Activated CD8-positive, alpha-beta memory T cell treated with anti-CD3 and anti-CD28 coated beads, Interleukin-2, amount 10 ng/mL, durations not matched to agents 7 days and 5 days (primary cell): ENCODE measurements at places on chromosomes 3 and 15. TPM values are rescaled to one million over a fixed set of nuclear protein-coding genes. Genes with fewer than 3 reads are reported as not detected.

The FAM131A gene
- total RNA-seq: 3.1 TPM

The GOLGA8S gene
- 0.49 TPM for total RNA-seq

The TMEM212 gene
- total RNA-seq: not detected

The PBRM1 gene
- total RNA-seq: 73.3 TPM

The GLDN gene
- not detected for total RNA-seq

The KATNBL1 gene
- 41.5 TPM for total RNA-seq

The MB21D2 gene
- total RNA-seq: 7.0 TPM

The CPN2 gene
- not detected for total RNA-seq

The SECISBP2L gene
- total RNA-seq: 29.3 TPM

The CTXN2 gene
- not detected for total RNA-seq

The CSPG5 gene
- total RNA-seq: 0.32 TPM

The MRAS gene
- not detected for total RNA-seq

The DNAH12 gene
- 0.06 TPM for total RNA-seq

The CCDC33 gene
- not detected for total RNA-seq

GRCh38 chr3:45171283-45171682 is 25.1 kb upstream of the CDCP1 start:
- no peak for DNase-seq

- no peak for DNase-seq
These were observed 50.0 kb upstream of the GPR149 start for GRCh38 chr3:154480033-154480432.

- DNase-seq: no peak
These were observed 328.9 kb upstream of the RBMS3 start for GRCh38 chr3:28951772-28952556.

- peak; percentile 46 for DNase-seq
These were observed 190.5 kb upstream of the NECTIN3 start for GRCh38 chr3:110881069-110881468.

GRCh38 chr15:58404020-58404419 is 27.8 kb upstream of the LIPC start:
- no peak for DNase-seq

DNA sequence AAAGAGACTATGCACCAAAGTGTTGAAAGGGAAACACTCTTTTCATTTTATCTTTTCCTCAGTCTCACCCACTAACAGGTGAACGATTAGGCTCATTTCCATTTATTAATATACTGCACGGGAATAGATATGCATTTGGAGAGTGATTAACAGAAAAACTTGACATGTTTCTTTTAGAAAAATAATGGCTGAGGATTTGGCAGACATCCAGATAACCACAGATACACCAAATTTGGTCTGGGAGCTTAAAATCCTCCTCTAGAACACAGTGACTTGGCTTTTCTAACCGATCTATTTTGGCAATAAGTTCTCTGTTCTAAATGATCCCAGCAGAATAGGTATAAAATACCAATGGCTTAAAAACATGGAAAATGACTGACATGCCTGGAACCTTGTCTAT is 459.3 kb upstream of the SGO1 start:
- DNase-seq: no peak

DNA sequence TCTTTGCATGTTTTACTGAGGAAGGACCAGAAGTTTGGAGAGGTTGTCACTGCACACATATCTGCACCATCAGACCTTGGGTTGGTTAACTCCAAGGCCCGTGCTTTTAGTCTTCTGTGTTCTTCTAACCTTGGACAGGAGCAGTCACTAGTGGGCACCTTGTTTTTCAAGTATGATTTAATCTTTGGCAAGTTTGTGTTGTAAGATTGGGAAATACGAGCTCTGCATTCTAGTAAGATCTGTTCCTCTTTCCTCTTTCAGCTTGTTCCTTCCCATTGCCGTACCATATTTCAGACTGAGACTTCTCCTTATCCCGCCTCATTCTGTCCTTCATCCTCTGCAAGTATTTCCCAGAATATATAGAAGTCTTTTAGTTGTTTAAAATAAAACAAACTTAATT is 5.1 kb downstream of the TMOD2 start:
- DNase-seq: no peak

- DNase-seq: no peak
These were observed 1.1 kb downstream of the ZBTB47 start for GRCh38 chr3:42654331-42655201.

- no peak for DNase-seq
These were observed 542.6 kb downstream of the TUSC7 start for GRCh38 chr3:117252208-117252607.

DNA sequence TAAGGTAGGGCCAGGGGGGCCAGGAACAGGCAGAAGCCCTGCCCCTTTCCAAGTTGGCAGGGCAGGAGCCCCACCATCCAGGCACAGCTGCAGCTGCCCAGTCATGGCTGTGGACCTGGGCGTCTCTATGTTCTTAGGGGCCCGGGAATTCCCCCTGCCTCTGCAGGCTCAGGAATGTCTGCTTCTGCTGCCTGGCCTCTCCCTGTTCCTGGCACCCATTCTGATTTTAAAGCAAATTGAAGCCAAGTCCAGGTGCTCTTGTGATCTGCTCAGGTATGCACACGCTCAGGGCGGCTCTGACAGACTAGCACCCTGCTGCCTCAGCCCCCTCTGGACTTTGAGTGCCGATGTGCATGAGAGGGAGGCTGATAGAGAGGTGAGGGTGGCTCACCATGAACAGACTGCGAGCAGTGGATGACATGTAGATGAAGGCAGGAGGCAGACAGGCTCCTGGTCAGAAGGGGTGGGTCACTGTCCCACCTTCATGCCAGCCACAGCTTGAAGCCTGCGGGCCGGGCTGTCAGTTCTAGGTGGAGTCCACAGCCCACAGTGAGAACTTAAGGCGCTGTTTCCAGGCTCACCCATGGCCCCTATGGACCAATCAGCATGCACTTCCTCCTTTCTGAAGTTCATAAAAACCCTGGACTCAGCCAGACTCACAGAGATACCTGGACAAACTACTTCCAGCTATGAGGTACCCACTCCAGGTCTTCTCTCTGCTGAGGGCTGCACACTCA is 747.8 kb upstream of the GBE1 start:
- no peak for DNase-seq

DNA sequence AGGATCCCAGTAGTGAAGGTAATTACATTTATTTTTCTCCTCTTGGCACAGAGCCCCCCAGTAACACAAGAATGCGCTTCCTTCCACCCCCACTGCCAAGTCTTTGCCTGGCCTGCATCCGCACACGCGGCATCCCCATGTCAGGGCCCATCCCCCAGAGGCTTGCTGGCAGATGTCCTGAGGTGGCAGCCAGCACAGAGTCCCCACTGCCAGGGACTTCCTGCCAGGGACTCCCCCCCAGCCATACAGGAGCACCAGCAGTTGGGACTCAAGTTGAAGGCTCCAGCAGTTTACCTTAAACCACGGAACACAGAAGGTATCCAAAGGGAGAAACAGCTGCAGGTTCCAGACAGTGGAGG is 41.0 kb downstream of the MEGF11 start:
- no peak for DNase-seq

- no peak for DNase-seq
These were observed 214.2 kb upstream of the TPM1 start for GRCh38 chr15:62828364-62828763.

DNA sequence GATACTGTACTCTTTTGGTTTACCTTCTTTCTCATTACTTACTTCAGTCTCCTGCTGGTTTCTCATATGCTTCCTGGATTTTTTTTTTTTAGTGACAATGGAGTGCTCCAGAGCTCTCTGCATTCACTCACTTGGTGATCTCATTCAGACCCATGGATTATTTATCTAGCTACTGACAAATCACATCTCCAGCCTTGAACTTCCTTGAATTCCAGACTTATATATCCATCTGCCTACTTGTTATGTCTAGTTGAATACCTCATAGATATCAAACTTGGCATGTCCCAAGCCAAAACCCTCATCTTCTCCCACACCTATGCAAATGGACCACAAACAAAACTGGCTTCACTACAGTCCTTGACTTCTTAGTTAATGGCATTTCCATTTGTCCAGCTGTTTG is 234.7 kb upstream of the ZPLD1 start:
- DNase-seq: no peak

DNA sequence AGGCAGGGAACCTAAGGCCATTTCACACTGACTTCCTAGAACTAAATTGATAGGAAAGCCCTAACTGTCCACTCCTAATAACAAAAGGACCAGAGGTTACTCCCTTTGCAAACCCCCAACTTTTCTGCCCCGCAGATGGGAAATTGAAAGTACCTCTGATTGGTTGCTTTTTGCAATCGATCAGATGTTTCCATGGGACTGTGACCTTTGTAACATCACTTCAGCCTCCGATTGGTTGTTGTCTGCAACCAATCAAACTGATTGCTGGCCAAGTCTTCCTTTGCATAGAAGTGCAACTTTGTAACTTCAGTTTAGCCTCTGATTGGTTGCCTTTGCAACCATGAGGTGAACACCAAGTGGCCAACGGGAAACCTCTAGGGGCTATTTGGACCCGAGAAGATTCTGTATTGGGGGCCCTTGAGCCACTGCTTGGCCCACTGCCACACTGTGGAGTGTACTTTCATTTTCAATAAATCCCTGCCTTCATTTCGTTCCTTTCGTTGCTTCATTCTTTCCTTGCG is 11.3 kb upstream of the KNL1 start:
- peak; percentile 58 for DNase-seq

DNA sequence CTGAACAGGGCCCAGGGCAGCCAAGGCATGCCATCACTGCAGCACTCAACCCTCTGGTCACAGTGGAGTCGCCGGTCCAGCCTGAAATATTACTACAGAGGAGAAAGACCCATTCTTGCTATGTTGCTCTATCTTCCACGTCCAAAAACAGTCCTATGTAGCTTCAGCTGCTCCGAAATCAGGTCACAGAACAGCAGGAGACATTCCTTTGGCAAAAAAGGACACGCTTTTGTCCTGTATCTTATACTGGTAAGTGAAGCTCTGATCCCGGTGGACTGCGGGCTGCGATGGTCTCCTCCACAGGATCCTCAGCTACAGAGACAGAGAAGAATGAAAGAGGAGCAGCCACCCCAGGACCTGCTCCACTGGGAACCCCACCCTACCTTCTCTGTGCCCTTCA is 17.6 kb downstream of the ELP6 start:
- DNase-seq: no peak

DNA sequence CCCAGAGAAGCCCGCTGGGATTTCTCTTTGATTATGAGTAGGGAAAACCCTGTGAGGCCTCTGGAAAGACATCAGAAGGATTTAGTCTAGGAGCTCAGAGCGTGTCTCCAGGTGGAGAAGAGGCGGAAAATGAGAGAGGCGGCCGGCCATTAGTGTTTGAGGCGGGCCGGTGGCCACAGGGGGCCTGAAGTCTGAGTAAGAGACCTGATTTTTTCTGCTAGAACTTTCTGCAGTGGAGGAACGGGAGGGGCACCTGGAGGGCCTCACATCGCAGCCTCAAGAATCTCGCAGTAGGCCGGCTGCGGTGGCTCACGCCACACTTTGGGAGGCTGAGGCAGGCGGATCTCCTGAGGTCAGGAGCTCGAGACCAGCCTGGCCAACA is 28.5 kb downstream of the KLHDC8B start:
- DNase-seq: no peak

GRCh38 chr3:139975594-139976365 is 40.8 kb downstream of the CLSTN2 start:
- DNase-seq: no peak

GRCh38 chr3:147431751-147432150 is 22.6 kb downstream of the ZIC1 start:
- DNase-seq: no peak

DNA sequence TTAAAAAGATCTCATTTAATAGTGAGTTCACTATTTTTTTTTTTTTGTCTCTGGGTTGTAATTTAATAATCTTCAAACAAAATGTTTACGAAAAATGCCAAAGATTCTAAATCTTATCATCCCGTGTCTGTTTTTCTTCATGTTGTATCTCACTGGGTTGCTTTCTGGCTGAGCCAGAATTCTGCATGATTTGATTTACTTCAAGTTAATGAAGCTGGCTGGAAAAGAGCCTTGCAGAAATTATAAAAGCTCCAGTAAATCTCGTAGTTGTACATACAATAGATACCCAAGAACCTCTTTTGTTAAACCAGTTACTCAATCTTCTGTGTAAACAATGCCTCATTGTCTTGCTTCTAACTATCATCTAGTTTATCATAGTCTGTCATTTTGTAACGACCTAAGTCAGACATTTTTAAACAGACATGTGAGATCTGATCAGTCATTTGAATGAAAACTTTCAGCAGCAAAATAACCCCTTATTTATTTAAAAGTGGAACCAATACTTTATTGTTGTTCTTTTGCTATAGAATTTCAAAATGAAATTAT is 249.0 kb downstream of the MCTP2 start:
- no peak for DNase-seq

- DNase-seq: peak; percentile 54
These were observed 22.4 kb downstream of the CD86 start for GRCh38 chr3:122077293-122078234.

DNA sequence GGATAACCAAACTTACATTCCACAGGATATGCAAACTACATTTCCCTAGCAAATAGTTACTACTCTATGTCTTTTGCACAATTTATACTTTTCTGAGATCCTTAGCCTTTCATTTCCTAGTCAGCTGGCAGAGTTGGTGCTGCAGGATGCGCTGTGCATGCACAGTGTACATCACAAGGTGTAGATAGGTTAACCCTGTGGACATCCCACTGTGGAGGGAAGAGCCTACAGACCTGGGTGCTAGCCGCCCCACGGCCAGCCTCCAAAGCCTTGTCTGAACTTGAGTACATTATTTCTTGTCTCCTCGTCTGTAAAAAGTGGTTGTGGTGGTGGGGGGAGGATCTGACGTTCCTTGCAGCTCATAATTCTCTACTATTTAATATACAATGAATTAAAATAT is 3.5 kb downstream of the TNFSF10 start:
- DNase-seq: peak; percentile 52

- DNase-seq: no peak
These were observed 79.3 kb upstream of the LMOD3 start for GRCh38 chr3:69201658-69202057.

DNA sequence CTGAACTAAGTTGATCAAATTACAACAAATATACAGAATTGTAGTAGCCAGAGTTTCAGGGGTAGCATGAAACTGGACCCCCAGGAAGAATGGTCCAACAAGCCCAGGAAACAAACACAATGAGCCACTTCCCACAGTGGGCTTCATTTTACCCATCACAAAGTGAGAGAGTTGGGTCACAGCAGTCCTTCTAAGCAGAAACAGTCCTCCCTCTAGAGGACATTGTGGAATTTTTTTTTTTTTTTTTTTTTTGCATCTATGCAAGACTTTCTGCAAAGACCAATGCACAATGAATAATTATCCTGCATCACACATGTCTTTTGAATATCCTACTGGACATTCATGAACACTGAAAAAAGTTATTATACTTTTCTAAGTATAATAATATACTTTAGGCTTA is 73.8 kb upstream of the ATP13A5 start:
- no peak for DNase-seq

DNA sequence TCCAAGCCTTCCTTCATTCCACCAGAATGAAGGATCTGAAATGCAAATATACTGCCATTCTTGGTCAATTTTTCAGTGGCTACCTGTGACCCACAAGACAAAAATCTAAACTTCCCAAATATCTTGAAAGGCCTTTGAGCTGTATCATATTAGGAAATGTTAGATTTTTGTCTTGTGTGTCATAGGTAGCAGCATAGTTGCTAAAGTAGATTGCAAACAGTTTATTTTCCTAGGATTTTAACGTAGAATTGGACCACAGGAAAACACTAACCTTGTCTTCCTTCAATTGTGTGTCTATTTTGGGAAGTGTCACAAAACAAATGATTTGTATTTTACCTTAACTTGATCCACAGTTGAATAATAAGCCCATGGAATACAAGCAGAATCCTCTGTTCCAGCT is 42.4 kb downstream of the CP start:
- DNase-seq: no peak

GRCh38 chr15:56869573-56869972 is 48.9 kb upstream of the TCF12 start:
- peak; percentile 55 for DNase-seq
